ENCODE measurements at places on chromosomes 12 and 14. TPM values are rescaled to one million over a fixed set of nuclear protein-coding genes. Genes with fewer than 3 reads are reported as not detected.

- DNase-seq, result no peak
These were observed 30.6 kb upstream of the KICS2 start for GRCh38 chr12:64252681-64253080.

LUM gene
- total RNA-seq, result 82.2 TPM

HSPB8 gene
- total RNA-seq, result 416 TPM

DNA sequence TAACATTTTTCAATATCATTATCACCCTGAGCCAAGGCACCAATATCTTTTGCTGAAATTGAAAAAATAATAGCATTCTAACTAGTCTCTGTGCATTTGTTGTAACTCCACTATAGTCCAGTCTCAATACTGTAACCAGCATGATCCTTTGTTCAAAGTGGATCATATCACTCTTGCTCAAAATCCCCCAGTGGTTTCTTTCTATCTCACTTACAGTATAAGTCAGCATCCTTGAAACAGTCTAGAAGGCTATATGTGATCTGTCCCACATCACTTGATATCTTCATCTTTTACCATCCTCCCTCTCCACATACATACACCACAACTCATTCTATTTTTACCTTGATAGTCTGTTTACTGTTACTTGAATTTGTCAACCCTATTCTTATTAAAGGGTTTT is 435.7 kb downstream of the CCER1 start:
- DNase-seq, result no peak

ZCCHC8 gene
- total RNA-seq, result 15.1 TPM

- peak; percentile 86 for DNase-seq
These were observed 102.7 kb upstream of the FKBP4 start for GRCh38 chr12:2692080-2692479.

ANKRD33 gene
- total RNA-seq, result not detected

DNA sequence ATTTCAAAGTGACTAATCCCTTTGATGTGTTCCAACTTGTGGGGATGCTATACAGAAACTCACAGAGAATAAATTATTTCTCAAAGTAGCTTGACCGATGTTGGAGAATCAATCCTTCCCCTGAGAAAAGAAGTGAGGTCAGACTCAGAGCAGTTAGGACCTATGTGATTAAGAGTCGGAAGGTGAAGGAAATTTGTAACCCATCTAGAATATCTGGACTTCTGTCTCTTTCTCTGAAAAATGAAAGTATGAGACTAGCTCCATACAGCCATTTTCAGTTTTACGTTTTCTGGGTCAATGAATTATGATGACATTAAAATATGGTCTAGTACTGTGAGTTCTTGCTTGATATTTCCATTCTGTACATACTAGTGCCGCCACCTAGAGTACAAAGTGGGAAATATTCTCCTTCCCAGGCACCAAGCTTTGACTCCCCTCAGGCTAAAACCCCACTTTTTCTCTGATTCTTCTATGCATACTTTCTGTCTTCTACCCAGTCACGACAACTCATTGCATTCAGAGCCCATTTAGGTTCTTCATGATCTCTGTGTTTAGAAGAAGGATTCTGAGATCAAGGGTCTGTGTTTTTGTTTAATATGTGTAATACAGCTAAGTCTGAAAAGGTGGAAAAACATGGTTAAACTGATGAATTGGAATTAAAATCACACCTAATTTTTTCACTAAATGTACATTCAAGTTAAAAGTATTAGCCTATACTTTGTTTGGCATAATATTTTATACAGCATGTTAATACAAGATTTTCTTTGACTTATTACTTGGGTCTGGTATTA is 6.9 kb upstream of the NTS start:
- no peak for DNase-seq

- no peak for DNase-seq
These were observed 13.8 kb downstream of the BICD1 start for GRCh38 chr12:32120419-32120818.

DNA sequence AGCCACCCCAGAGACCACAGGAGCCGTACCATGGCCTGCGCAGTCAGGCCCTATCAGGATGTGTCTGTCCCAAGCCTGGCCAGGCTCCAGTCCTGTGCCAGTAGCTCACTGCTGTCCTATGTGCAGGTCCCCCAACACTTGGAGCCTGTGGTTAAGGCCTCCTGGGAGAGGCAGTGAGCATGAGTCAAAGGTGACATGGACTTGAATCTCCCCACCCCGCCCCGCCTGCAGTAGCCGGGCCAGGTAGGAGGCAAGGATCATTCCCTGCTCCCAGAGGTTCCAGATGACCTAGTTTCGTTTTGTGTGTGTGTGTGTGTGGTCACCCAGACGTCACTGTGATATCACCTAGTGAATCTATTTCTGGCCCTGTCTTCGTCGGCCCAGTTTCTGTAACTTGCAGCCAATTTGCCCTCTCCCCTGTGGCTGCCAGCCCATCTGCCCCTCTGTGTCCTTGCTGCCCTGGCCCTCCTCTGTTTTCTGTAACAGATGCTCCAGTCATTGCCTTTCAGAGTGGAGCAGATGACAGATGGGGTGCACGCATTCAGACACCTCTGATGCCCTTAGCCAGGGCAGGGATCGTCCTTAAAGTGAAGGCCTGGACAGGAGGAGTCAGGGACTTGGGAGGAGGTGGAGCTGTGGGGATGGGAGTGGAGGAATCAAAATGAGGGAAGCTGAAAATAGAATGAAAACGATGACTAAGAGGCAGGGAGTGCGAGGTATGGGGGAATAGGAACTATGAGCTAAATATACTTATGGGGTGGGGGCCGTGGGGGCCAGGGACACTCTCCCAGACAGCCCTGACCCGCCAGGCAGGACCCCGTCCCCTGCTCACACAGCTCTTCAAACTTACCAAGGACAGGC is 37.4 kb downstream of the SLC6A12 start:
- DNase-seq, result no peak

GRCh38 chr12:126397071-126397581 is 1331.9 kb downstream of the AACS start:
- no peak for DNase-seq

GRCh38 chr12:57086493-57087009 is 2.4 kb upstream of the NAB2 start:
- no peak for DNase-seq

GRCh38 chr14:78997811-78998210 is 827.6 kb downstream of the NRXN3 start:
- no peak for DNase-seq

DNA sequence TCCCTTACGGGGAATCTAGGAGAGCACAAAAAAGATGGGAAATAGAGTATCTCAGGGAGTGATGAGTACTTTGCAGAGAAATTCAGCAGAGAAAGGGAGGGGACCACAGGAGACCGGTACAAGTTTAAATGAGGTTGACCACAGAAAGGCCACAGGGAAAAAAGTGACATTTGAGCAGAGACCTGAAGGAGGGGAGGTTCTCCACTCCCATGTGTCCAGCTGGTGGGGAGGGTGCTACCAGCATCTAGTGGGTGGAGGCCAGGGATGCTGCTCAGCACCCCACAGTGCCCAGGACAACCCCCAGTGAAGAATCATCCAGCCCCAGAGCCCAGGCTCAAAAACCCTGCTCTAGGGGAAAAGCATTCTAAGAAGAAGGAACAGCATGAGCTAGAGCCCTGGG is 34.6 kb downstream of the TESC start:
- DNase-seq, result no peak

CLEC12A gene
- total RNA-seq, result 2.1 TPM

DNA sequence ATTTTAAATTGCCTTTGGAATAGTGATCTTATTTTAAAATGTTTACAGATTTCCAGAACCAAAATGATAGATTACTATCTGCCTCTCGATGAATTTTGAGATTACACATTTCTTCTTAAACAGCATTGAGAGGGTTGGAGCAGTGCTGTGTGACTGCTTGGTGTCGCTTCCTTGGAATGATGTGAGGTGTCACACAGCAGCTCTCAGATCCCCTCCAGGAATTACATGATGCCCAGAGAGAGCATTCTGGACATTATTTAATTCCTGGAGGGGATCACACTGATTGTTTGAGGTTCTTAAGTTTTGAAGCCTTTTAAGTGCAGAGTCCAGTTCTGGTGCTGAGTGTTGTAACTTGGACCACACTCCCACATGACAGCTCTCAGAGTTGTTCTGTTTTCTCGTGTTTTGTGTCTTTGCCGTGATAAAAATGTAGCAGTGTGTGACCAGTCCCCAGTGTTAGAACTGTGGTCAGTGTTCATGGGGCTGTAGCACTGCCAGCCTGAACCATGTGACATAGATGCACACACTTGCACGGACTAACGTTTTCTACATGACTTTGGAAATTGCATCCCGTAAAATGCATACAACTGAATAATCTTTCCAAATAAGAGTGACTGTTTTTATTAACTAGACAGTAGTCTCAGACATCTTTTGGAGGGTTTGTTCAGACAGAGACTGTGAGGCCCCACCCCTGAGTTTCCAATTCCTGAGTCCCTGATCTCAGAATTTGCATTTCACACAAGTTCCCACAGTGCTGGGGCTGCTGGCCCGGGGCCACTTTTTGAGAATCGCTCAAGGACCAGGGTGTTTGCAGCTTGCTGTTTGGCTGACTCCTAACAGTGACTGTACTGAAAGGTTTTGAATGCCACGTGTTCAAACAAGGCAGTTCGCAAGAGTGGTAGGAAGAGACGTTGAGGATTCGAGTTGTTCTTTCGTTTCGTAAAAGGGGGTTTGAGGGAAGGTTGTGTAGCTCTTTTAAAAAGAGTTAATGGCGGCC is 26.0 kb downstream of the XRCC3 start:
- no peak for DNase-seq

RASSF9 gene
- 1.2 TPM for total RNA-seq

DNA sequence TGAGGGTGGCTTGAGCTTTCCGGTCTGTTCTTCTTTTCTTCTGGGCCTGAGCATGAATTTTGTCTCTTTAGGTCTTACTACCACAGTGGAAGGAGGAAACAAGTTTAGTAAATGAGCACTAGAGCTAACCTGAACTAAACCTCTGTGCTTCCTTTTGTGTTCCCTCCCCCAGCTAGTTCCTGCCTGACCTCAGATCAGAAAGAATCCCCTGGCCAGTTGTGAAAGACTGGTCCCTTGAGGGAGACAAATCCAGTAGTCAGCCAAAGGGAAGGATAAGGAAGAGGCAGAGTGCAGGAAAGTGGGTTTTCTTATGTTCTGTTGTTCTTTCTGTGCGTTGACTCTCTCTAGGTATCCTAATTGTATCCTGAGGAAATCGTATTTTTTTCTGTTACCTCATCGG is 17.5 kb downstream of the ZNF664 start:
- peak; percentile 60 for DNase-seq

- DNase-seq, result no peak
These were observed 62.8 kb downstream of the OTOGL start for GRCh38 chr12:80162177-80162576.

FOXN4 gene
- not detected for total RNA-seq

- DNase-seq, result no peak
These were observed 30.6 kb downstream of the VCPKMT start for GRCh38 chr14:50085570-50086320.

- DNase-seq, result no peak
These were observed 1.1 kb downstream of the TAOK3 start for GRCh38 chr12:118371321-118372282.

GRCh38 chr12:124637581-124637981 is 70.2 kb upstream of the NCOR2 start:
- DNase-seq, result no peak

DNA sequence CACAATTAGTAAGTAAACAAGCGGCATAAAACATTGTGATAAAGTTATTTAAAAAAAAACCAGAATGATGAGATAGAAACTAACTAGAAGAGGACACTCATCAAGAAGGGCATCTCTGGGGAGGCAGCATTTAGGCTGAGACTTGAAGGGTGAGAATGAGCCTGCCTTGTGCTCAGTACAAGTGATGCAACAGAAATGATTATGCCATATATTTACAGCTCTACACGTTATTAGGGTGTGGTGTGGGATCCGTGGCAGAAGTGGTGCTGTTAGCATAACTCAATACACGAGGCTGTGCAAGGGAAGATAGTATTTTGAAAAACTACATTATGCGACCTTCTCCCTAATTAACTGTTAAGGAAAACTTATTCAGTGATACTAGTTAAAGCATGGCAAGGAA is 178.5 kb upstream of the ATF7IP start:
- DNase-seq, result no peak

DNA sequence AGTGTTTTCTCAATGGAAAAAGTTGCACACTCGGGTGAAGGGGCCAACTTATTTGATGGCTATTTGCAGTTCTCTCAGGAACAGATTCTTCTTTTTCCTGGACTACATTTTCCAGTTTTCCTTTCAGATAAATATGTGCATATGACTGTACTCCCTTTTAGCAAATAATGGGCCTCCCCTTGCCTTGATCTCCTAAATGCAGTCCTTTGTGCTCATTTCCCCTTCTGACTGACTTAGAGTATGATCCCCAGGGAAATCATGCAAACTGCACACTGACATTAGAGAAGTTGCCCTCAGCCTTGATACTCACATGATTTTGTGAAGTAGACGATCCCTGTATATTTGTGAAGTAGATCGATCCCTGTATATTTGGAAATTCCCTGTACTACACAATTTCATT is 492.9 kb upstream of the NOVA1 start:
- no peak for DNase-seq

- no peak for DNase-seq
These were observed 891.1 kb downstream of the TMEM121 start for GRCh38 chr14:106417224-106418049.

DPF3 gene
- total RNA-seq, result 0.78 TPM

TAS2R42 gene
- not detected for total RNA-seq

KRT1 gene
- not detected for total RNA-seq

DNA sequence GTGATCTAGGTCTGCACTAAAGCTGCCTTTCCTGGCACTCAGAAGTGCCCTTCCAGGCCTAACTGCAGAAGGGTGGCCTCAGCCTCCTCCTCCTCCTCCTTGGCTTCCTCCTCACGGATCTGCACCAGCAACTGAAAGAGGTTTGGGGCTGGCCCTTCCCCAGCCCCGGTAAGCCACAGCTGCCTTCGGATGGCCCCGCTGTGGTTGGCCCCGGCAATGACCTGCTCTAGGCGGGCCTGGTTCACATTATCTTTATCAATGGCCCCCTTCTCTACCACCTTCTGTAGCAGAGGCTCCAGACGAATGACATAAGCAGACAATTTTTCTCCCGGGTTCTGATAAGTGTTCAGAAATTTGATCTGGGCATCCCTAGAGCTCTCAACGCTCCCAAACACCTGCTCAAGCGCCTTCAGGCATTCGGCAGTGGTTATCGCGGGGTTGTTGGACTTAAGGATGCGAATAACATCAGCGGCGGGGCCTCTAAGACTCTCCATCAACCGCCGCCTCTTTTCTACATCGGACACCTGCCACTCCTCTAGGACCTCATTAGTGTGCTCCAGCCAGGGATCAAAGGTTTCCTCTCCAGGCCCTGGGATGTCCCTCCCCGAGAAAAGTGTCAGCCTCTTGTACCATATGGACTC is 1.5 kb downstream of the PNMA1 start:
- no peak for DNase-seq

GRCh38 chr12:30965613-30965985 is 39.1 kb downstream of the TSPAN11 start:
- DNase-seq, result no peak

CCNB1IP1 gene
- total RNA-seq, result 31.8 TPM

DNA sequence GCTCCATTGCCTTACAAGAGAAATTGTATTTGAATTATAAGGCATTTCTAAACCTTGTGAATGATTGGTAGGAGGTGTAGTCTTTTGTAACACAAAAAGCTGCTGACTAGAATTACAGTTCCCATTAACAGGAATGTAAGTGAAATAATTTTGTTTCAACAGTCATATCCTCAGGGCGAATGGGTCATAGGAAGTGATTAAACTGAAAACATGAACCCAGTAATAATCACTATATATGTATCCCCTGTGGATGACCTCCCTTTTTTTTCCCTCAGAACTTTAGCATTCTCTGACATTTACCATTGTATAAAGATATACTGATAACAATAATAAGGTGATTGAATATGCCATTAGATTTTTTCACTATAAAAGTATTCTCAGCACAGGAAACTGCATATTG is 312.3 kb downstream of the ATP23 start:
- DNase-seq, result no peak
